Stimulated activated CD8-positive, alpha-beta memory T cell treated with anti-CD3 and anti-CD28 coated beads, Interleukin-7, amount 100 ng/mL, for 4 hours (primary cell): ENCODE measurements at places on chromosomes 5 and 9.

GRCh38 chr9:117523531-117524153, 108.8 kb upstream of the ASTN2 start:
- no peak for DNase-seq

- no peak for DNase-seq
These were observed 95.0 kb downstream of the ZCCHC7 start for GRCh38 chr9:37215381-37215780.

GRCh38 chr9:122097679-122098315, 4.7 kb upstream of the TTLL11 start:
- DNase-seq = no peak

DNA sequence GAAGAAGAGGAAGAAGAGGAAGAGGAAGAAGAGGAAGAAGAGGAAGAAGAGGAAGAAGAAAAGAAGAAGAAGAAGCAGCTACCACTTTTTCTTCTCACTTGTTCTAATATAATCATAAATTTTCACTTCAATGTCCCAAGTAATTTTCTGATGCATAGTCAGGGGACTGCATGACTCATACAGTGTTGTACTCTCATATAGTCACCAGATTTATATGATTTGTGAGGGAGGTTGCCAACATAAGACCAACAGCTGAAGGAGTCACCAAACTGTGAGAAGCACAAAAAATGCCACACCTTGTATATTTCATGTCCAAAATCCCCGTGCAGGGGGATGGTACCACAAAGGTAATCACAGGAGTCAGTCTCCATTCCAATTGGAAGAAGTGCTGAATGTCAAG, 32.7 kb upstream of the DMRTA1 start:
- no peak for DNase-seq

DNA sequence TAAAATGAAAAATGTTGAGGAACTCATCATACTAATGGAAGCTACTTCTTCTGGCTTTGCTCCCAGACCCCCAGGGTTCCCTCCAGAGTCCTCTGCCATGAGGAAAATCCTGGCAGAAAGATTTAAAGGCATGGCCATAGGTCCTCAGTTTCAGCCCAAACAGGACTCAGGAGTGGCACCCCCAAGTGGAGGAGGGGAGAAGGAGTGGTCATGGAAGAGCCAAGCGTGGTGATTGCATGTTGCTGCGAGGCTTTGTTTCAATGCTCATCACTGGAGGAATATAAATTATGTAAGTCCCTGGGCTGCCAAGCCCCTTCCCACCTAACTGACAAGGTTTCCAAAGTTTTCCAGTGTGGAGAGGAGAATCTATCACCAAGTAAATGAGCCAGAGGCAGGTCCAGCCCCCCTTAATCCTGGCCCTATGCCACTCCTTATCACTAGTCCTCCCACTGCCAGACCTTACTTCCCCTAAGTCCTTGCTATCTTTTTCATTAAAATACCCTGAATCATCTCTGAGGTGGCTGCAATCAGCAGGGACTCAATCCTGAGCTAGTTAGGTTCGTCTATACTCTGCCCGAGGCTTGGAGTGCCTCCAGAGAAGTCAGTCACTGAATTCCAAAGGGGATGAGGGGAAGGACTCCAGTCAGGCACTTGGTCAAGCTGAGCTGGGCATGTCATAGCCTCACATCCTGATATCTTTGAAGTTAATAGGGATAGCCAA, 70.7 kb upstream of the TAF1L start:
- DNase-seq = no peak

DNA sequence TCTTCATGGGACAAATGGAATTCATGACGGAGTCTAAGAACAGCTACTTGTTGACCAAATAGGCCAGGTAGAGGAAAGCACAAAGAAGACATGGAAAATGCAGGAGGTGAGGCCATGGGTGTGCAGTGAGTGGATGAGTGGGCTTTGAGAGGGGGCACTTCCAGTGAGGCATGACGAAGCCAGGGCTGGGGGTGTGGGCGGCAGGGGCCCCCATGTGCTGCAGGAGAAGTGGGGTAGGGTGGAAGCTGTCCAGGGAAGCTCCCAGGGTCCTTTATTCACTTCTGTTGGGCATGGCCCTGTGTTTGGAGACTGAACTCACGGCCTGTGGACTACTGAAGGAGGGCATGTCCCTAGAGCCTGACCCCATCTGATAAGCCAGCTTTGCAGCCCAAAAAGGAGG, 127.6 kb upstream of the SLC25A48 start:
- DNase-seq = no peak

DNA sequence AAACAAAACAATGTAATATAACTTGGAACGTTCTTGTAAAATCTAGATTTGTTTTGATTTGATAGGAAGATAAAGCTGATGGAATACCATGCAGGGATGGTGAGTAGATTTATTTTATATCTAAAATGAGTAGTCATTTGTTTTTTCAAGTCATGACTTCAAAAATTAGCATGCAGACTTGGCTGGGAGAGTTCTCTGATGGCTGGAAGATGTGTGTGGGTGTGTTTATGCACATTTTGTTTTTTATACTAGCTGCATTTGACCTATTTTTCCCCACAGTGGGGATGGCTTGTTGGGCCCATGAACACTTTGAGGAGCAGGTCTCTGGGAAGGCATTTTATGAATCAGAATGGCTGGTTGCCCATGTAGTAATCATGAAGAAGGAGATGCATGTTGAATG, 109.2 kb downstream of the MTRR start:
- DNase-seq = no peak
